Frontal cortex (tissue), 4 donors: ENCODE measurements at places on chromosomes 2 and 18.

GRCh38 chr2:239208465-239209180 lies 192.2 kb downstream of the HDAC4 start:
- no peak for DNase-seq

DNA sequence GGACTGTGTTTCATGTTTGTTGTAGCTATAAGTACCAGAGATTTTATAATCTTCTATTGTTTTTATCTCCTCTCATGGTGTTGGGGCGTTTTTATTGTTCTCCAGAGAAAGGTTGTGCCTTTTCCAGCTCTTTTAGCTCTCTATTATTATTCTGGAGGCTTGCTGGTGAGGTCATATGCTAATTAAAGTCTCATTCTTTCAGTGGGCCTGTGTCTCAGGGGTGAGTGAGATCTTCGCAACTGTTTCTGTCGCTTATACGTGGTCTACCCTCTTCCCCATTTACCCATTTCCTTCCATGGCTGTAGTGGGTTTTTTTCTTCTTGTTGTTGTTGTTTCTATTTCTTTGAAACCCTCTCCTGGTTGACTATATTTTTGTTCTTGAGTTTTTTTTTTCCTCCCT lies 584.9 kb downstream of the TMEM182 start:
- no peak for DNase-seq

GRCh38 chr2:191790737-191791136 lies 56.2 kb downstream of the CAVIN2 start:
- DNase-seq, result no peak

DNA sequence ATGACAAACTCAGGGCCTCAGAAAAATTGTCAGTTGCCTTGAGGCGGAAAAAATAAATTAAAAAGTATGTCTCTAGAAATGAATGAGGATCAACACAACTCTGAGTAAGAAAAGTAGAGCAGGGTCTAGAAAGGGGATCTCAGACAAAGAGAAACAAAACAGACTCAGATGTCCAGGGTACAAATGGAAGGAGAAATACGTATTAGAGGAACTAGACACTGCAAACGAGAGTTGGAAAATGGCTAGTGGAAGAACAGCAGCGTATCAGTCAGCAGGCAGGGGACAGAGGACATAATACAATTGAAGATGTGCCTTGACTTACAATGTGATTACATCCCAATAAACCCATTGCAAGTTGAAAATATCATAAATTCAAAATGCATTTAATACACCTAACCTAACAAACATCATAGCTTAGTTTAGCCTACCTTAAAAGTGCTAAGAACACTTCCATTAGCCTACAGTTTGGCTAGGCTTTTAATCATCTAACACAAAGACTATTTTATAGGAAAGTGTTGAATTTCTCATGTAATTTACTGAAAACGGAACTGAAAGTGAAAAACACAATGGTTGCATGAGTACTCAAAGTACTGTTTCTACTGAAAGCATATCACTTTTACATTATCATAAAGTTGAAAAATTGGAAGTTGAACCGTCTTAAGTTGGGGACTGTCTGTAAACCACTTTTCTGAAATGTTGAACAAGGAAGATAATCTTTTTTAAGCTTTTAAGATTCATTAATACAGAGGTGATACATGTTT lies 182.8 kb downstream of the NBAS start:
- no peak for DNase-seq

DNA sequence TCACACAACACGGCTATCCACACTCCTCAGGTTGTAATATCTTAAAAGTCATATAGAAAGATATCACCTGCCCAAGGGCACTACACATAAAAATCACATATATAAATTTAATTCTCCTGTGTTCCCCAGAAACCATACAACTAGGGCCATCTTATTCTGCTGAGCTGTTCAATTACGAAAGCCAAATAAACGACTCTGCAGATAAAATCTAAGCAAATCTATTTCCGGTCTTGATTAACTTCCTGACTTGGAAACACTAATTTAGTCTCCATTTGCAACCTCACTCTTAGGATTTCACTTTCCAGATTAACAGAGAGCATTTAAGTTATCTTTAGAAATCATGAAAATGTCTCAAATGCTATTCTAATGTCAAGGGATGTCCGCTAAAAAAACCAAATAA lies 23.9 kb upstream of the STK17B start:
- no peak for DNase-seq

GRCh38 chr18:6792391-6792790 lies 62.9 kb downstream of the ARHGAP28 start:
- DNase-seq, result no peak

DNA sequence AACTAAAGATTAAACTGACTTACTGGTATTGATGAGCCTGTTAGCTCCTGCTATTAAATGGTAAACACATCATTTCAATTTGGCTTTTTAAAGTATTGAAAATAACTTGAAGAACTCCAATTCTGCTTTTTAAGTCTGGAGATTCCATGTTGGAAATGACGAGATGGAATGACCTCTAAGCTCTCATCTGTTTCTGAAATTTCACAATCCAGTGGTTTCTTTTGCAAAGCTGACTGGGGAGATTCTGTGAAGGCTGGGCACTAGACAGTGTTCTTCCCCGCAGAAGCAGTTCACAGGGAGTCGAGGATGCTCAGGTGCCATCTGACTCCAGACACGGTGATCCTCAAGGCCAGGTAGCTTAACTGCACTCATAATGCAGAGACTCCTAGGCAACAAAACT lies 44.7 kb downstream of the DHRS9 start:
- no peak for DNase-seq

- no peak for DNase-seq
These were observed 269.2 kb downstream of the XIRP2 start for GRCh38 chr2:167157523-167157922.

- no peak for DNase-seq
These were observed 35.5 kb downstream of the LIPG start for GRCh38 chr18:49597157-49597931.

- DNase-seq, result no peak
These were observed 211.6 kb downstream of the PID1 start for GRCh38 chr2:229059331-229060033.

DNA sequence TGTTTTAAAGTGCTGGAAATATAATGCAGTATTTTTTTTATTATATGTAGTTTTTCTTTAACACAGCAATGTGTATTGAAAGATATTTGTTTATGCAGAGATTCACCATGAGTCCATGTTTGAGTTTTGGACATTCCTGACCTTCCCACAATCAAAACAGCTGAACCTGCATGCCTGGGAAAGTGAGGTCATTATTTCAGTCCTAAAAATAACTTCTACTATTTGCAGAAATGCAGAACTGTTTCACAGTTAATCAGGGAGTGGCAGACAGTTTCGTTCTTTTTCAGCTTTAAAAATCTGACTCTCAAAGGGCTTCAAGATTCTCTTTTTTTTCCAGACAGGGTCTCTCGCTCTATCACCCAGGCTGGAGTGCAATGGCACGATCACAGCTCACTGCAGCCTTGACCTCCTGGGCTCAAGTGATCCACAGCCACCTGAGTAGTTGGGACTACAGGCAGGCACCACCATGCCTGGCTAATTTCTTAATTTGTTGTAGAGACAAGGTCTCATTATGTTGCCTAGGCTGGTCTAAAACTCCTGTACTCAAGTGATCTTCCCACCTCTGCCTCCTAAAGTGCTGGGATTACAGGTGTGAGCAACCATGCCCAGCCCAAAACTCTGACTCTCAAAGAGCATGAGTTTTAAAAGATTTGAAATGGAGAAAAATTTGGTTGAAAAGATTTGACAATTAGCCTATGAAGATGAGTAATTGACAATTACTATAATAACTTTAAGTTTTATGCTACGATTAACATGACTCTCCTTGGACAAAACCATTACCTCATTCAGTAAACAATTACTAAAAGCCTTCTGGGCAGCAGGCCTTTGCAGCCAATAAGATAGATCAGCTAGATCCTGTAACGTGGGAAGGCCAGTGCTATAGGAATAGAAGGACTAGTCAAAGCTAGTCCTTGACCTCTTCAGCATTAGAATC lies 5.0 kb upstream of the MYL12B start:
- no peak for DNase-seq

DNA sequence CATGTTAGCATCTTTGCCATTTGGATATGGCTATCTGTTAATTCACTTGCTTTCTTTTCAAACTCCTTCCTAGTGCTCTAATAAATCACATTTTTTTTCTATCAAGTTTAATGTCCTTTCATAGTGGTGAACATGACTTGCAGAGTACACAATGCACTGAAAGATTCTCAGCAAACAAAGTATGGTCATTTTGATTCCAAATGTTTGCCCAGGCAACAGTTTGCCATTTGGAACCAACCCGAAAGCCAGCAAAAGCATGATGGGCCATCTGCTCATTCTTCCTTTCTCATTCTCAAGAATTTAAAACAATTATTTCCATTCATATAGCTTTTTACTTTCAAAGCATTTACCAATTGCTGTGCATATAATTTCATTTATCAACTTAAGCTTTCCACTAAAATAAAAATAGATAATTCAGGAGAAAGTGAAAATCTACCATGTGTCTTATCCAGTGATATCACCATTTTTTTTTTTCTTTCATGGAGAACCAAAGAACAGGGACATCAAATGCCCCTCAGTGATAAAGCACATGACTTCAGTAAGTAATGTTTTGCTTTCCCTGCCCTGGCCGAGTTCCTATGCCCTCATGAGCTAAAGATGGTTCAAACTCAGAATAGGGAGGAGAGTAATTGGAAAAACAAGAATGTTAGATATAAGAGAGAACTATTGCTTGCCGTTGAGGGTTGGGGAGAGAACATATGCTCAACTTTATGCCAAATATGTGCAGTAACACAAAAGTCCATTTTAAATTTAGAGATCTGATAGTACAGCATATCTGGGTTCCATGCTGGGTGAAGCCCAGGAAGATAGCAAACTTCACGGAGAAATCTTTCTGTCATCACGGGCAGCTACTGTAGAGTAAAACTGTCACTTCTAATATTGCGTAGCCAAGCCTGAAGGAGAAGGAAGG lies 62.1 kb downstream of the HNMT start:
- DNase-seq, result no peak

DNA sequence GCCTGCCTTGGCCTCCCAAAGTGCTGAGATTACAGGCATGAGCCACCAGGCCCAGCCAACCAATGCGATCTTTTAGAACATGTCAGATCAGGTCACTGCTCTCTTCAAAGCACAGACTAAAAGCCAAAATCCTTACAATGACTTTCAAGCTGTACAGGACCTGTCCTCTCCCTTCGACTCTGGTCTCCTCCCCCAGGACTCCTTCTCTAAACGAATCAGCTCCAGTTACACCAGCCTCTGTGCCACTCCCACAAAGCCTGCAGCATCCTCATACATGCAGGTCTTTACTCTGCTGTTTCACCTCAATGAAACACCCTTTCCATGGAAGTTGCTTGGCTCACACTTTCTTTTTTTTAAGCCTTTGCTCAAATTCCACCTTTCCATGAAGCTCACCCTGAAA lies 436.0 kb downstream of the METTL4 start:
- DNase-seq, result no peak

GRCh38 chr18:12751891-12752290 lies 49.0 kb downstream of the PSMG2 start:
- no peak for DNase-seq

DNA sequence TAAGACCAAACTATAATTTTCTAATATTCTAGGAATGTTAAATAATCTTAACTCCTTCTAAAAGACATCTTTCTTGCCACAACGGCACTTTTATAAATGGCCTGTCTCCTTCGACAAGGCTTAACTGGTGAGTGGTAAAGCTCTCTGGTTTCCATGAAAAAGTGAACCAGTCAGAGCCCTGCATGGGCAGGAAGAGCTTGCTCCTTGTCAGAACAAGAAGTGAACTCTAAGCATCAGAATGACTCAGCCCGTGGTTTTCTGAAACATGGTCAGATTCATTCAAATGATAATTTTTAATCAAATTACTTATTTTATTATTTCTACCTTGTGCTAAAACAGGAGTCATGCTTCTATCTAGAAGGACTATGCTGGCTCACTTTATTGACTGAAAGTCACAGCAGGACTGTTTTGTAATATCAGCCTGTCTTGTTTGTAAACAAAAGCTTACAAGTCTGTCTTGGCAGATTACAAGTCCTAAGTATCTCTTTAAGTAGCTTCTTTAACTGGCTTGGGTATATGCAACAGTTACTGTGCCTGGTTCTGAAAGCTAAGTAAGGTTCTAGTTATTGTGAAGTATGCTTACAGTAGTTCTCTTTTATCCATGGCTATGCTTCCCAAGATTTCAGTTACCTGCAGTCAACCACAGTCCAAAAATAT lies 245.4 kb downstream of the NAPG start:
- no peak for DNase-seq

DNA sequence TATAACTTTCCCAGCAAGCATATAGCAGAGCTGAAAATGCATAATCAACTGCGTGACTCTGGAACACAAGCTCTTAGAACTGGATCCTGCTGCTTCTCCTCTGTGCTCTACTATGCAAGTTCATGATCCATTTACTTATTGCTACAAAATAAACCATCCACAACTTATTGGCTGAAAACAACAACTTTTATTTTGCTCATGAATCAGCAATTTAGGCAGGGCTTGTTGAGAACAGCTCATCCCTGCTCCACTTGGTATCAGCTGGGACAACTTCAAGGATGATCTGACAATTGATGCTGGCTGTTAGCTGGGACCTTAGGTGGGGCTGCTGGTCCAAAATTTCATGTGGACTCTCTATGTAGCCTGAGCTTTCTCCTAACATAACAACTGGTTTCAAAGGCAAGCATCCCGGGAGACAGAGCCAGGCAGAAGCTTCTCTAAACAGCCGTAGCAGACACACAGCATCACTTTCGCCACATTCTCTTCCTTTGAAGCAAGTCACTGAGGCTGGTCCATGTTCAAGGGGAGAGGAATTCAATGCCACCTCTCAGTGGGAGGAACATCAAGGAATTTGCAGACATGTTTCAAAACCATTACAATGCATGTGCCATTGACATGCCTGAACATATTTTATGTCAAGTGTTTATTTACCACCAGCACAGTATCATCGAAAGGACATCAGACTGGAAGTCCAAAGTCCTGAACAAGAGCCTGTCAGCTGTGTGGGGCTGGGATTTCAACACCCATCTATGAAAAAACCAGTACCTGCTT lies 153.1 kb upstream of the PKDCC start:
- DNase-seq, result no peak

DNA sequence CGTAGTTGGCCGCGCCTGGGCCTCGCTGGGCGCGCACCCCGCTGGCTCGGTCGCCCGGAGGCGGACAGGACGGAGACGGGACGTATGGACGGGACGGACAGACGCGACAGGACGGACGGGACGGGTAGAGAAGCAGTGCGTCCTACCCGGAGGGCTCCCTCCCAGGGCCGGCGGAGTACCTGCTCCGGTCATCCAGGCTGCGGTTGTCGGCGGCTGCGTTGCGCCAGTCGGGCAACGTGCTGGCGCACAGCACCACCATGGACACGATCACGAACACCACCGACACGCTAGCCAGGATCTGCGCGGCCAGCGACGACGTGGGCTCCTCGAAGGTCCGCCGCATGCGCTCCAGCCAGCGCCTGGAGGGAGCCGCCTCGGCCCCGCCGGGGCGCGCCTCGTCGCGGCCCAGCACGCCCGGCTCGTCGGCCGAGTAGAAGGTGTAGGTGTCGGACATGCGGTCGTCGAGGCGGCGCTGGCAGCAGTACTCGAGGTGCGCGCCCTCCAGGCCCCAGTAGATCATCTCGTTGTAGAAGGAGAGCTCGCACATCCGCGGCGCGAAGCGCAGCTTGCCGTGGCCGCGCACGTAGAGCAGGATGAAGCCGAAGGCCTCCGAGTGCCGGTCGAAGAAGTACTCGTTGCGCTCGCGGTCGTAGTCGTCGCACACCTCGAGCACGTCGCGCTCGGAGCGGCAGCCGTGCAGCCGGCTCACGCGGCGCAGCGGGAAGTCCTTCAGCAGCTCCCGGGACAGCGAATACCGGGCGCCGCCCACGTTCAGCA lies 903 bp downstream of the KCNG3 start:
- DNase-seq, result no peak

GRCh38 chr18:568731-569130 lies 11.4 kb upstream of the CETN1 start:
- no peak for DNase-seq
